ENCODE measurements at places on chromosomes 5 and 9.

DNA sequence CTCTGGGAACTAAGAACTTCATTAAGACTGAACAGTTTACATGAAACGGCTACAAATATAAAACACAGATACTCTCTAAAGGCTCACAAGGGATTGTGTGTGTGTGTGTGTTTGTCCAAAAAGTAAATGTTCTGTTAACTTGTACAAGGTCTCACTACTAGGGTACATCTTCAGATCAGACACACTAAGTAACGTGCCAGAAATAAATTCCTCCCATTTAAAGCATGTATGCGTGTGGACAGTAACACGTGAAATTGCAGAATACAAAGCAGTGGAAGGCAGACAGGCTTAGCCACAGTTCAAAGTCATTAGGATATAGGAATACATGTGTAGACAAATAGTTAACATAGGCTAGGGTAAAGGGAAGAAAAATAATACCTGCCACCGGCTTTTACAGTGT lies 1.8 kb downstream of the BNC2 start:
- DNase-seq: no peak

DNA sequence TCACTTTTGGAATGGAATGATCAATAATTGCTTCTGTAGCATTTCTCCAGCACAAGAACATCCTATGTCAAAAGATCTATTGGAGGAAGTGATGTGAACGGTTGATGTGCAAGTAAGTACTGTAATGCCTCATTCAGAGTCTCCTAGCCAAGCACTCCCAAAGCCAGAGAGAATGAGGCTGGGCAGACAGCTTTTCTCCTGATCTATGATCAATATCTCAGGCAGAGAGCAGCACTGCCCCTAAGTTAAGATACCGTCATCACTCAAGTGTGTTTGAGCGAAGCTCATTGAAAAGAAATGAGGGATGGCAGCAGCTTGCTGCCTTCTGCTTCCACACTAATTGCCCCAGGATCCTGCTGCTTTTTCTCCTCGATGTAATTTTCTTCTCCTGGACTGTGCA lies 324.1 kb upstream of the GRAMD2B start:
- DNase-seq: no peak

DNA sequence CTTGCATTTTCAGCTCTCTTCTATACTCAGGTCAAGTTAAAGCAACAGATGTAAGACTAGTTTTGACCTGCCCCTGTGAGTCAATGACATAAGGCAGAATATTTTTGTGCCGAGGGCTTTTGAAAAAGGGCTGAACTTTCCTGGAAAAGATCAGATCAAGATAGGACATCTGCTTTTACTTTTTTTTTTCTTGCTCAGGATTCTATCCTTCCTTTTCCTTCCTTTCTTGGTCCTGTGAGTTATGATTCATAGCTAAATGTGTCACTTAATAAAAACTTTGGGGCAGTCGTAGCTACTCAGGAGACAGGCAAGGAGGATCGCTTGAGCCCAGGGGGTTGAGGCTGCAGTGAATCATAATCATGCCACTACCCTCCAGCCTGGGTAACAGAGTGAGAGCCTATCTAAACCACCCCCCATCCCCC lies 84.3 kb upstream of the BRINP1 start:
- DNase-seq: no peak

DNA sequence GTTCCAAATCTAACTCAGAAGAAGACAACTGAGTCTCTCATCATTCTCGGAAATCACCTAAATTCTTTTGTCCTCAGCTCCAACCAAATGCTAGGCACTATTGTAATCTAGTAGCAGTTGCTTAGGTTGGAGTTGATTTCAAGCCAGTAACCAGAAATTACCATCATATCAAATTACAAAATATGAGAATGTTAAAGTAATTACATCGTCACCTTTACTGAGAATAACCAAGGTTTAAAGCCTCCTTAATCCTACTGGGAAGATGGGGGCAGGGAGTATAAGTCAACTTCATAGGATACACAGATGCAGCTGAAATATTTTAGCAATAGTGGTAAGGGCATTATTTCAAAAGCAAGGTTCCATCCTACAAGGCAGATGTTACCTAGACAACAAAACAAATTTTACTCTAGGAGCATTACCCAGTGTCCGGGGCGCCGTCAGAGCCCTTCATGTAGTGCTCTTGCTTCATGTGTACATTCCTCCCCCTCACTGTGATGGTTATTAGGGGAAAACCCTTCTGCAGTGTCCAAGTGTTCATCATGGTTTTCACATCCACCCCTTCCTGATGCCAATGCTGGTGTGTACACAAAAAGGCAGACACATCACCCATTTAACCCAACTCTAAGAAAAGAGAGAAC lies 19.5 kb downstream of the ERAP1 start:
- no peak for DNase-seq
